ENCODE measurements at places on chromosomes 12 and 14. TPM values are rescaled to one million over a fixed set of nuclear protein-coding genes. Genes with fewer than 3 reads are reported as not detected.

KLRG1 gene
- total RNA-seq: 7.0 TPM

GRCh38 chr14:68135566-68135965 lies 316.0 kb downstream of the RAD51B start:
- no peak for DNase-seq
- H3K4me3 ChIP-seq: no peak overlapping the region
- no peak overlapping the region for H3K27ac ChIP-seq
- H3K27me3 ChIP-seq: no peaks in the 10 kb centered on the region
- peaks cover 52% of the 10 kb centered on the region for H3K4me1 ChIP-seq

GRIP1 gene
- 38.4 TPM for total RNA-seq

GRCh38 chr12:105570944-105571343 lies 240.5 kb downstream of the C12orf75 start:
- no peak overlapping the region for H3K27ac ChIP-seq
- no peak for DNase-seq
- H3K4me1 ChIP-seq: no peaks in the 10 kb centered on the region
- no peaks in the 10 kb centered on the region for H3K27me3 ChIP-seq
- H3K36me3 ChIP-seq: no peaks in the 10 kb centered on the region

DNA sequence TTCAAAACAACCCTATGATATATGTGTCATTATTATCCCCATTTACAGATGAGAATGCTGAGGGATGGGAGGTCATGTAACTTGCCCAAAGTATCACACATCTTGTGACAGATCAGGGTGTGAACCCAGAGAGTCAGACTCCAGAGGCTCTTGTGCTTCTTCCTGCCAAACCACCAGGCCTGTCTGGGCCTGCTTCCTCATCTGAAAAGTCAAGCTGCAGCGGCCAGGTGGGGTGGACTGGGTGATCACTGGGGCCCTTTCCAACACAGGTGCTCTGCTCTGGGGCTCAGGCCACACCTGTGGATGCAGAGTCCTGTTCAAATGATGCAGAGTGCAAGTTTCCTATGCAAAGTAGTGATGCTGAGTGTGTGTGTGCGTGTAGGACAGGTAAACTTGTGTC lies 26.7 kb downstream of the TSPAN11 start:
- H3K36me3 ChIP-seq: peaks cover 14% of the 10 kb centered on the region
- H3K27me3 ChIP-seq: no peaks in the 10 kb centered on the region
- DNase-seq: no peak
- no peak overlapping the region for H3K4me3 ChIP-seq

DNA sequence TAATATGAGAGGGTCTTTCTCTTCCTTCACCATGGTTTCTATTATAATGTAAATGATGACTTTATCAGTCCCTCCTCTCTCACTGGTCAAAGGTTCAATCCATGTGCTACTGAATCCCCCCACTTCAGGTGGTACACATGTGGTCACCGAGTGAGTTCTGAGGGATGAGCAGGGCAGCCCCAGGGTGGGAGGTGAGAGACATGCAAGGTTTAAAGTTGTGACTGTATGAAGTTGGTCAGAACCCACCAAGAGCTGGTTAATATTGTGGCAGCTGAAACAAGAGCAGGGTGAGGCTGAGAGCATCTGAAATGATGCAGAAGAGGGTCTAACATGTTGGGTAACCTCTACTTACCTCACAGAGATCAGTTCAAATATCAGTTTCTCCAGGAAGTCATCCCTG lies 444.7 kb upstream of the FBXO33 start:
- no peak for DNase-seq
- H3K4me1 ChIP-seq: peaks cover 12% of the 10 kb centered on the region
- H3K36me3 ChIP-seq: no peaks in the 10 kb centered on the region
- H3K4me3 ChIP-seq: no peak overlapping the region
- peak overlapping the region; percentile 52 for H3K27ac ChIP-seq
- H3K27me3 ChIP-seq: no peaks in the 10 kb centered on the region

DNA sequence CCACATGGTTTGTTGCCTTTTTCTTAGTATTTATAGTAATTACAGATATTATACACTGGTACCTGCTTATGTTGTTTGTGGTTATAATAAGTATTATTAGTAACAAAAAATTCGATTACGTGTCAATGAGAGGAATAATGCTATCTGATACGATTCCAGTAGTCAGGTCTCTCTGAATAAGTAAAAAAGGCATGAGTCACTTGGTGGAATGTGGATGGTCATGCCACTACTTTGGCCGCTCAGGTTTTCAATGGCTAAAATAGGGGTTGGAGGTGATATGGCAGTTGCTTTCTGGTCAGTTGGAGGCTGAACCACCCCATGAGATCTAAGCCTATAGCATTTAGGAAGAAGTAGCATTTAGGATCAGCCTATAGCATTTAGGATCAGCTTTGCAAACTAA lies 255.9 kb downstream of the NPAS3 start:
- no peak overlapping the region for H3K4me3 ChIP-seq
- H3K27ac ChIP-seq: no peak overlapping the region
- H3K36me3 ChIP-seq: peaks cover 6% of the 10 kb centered on the region
- H3K27me3 ChIP-seq: no peaks in the 10 kb centered on the region
- H3K4me1 ChIP-seq: no peaks in the 10 kb centered on the region

VDR gene
- not detected for total RNA-seq

GRCh38 chr12:25745281-25745680 lies 192.2 kb upstream of the LMNTD1 start:
- peaks cover 27% of the 10 kb centered on the region for H3K4me1 ChIP-seq
- no peaks in the 10 kb centered on the region for H3K27me3 ChIP-seq
- DNase-seq: no peak
- H3K27ac ChIP-seq: peak overlapping the region; percentile 93
- no peak overlapping the region for H3K4me3 ChIP-seq
- H3K36me3 ChIP-seq: no peaks in the 10 kb centered on the region

DNA sequence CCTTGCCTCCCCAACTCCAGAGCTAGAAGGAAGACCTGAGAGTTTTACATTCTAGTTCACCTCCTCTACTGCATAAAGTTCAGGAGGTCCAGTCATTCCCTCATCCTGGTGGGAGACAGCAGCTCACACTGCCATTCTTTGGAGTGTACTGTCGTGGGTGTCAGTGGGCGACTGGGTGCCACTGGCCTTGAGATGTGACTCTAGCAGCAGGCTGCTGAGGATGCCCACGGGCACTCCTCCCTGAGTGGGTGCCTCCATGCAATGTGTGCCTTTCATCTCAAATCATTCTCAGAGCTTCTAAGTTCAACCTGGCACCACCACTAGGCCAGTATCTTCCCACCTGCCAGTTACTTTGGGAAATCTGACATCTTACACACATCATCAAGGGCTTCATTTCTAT lies 12.5 kb downstream of the RFX4 start:
- H3K27ac ChIP-seq: no peak overlapping the region
- H3K27me3 ChIP-seq: no peaks in the 10 kb centered on the region
- peaks cover 4% of the 10 kb centered on the region for H3K36me3 ChIP-seq
- H3K4me3 ChIP-seq: no peak overlapping the region

DNA sequence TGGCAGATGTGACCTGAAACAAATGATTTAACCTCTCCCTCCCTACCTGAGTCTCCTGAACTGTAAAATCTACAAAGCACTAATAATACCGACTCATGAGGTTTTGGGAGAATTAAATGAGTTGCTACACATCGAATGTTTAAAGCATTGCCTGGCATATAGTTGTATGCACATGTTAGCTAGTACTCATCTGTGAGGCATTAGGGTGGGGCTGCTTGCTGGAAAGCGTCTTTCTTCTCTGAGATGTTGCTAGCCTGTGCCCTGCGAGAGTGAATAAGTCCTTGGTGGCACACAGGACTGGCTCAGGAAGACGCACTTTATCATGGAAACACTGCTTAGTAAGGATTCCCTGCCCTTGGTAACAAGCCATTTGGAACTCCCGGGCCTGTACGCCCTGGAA lies 6.1 kb downstream of the RAPGEF3 start:
- no peaks in the 10 kb centered on the region for H3K36me3 ChIP-seq
- no peak overlapping the region for H3K4me3 ChIP-seq
- no peak for DNase-seq
- peaks cover 9% of the 10 kb centered on the region for H3K27me3 ChIP-seq
- peaks cover 24% of the 10 kb centered on the region for H3K4me1 ChIP-seq

DNA sequence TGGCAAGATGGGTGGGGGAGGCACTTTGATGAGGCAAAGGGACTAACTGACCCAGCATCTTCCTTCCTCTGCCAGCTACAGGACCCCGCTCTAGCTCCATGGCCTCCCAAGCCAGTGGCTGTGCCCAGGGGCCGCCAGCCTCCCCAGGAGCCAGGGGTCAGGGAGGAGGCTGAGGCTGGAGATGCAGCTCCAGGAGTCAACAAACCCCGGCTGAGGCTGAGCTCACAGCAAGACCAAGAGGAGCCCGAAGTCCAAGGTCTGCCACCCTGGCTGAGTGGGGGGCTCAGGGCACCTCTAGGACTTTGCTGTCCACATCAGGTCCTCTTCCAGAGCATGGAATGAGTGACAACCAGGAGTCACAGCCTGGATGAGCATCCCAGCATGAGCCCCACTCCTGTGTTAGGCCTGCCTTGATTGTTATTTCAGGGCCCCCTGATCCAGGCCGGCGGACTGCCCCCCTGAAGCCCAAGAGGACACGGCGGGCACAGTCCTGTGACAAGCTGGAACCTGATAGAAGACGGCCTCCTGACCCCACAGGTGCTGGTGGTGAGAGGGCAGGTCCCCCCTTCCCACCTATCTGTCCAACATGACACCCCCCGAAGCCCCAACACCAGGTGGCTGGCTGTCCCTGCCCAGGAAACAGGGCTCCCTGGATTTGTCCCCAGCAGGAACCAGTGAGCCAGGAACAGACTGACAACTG lies 2.5 kb upstream of the CPNE6 start:
- H3K27me3 ChIP-seq: peaks cover 7% of the 10 kb centered on the region
- no peaks in the 10 kb centered on the region for H3K36me3 ChIP-seq
- DNase-seq: no peak

GRCh38 chr12:113159937-113160336 lies 10.4 kb downstream of the CFAP73 start:
- H3K36me3 ChIP-seq: peaks cover 6% of the 10 kb centered on the region
- H3K4me1 ChIP-seq: peaks cover 13% of the 10 kb centered on the region
- H3K4me3 ChIP-seq: no peak overlapping the region
- no peak for DNase-seq

BCL7A gene
- total RNA-seq: 57.4 TPM

DNA sequence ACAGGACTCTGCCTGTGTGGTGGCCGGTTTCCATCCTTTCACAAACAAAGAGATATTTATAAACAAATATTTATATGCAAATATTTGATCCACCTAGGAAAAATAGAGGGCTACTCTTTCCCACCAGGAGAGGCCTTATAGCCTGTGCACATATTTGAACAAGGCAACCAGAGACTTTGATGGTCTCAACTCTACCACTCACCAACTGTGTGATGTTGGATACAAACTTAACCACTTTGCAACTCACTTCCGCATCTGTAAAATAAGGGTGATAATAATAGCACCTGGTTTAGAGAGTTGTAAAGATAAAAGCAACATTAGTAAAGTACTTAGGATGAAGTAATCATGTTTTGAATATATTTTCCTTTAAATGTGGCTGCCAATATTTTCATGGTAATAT lies 1.5 kb upstream of the CLEC12A start:
- H3K27ac ChIP-seq: no peak overlapping the region
- H3K4me1 ChIP-seq: no peaks in the 10 kb centered on the region

ADGRD1 gene
- total RNA-seq: 0.73 TPM

DNA sequence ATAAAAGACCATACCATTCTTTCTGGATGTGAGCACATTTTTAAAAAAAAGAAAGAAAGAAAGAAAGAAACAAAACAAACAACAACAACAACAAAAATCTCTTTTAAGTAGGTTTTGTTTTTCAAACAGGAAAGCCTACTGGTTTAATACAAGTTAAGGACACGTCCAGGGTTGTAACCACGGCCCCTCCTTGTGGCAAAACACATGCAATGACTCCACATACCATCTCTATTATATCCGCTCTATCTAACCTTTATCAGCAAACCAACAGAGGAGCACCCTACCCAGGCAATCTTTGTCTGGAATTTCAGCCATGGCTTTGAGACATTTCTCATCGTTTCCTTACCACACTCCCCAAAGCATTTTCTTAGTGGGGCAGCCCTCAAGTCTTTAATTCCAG lies 360.5 kb upstream of the TMPO start:
- no peak overlapping the region for H3K27ac ChIP-seq
- H3K4me1 ChIP-seq: peaks cover 30% of the 10 kb centered on the region
- no peaks in the 10 kb centered on the region for H3K36me3 ChIP-seq
- no peak overlapping the region for H3K4me3 ChIP-seq

GRCh38 chr14:102500158-102500662 lies 9.4 kb downstream of the ANKRD9 start:
- no peak overlapping the region for H3K4me3 ChIP-seq
- no peaks in the 10 kb centered on the region for H3K27me3 ChIP-seq
- H3K27ac ChIP-seq: peak overlapping the region; percentile 27
- no peak for DNase-seq
- H3K4me1 ChIP-seq: peaks cover 6% of the 10 kb centered on the region

DNA sequence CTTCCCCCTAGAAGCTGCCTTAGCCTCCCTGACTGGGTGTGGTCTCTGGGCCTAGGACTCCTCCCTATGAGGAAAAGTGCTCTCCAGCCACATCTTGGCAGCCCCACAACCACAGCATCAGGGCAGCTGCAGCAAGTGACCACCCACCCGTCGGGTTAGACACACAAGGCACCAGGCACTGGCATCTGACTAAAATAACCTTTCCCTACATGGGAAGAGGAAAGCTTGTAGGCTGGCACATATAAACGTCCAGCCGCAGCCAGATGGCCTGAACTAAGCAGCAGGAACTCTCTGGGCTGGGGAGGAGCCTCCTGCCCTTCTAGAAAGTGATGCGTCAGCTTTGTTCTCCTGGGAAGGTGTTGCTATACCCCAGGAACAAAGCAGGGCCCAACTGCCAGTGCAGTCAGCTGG lies 328.7 kb downstream of the DPF3 start:
- no peak overlapping the region for H3K27ac ChIP-seq
- peaks cover 6% of the 10 kb centered on the region for H3K4me1 ChIP-seq
- no peaks in the 10 kb centered on the region for H3K27me3 ChIP-seq
- no peak for DNase-seq
- no peaks in the 10 kb centered on the region for H3K36me3 ChIP-seq

- no peak overlapping the region for H3K4me3 ChIP-seq
- H3K36me3 ChIP-seq: peaks cover 27% of the 10 kb centered on the region
- H3K27ac ChIP-seq: no peak overlapping the region
- no peaks in the 10 kb centered on the region for H3K27me3 ChIP-seq
- no peak for DNase-seq
These were observed 56.8 kb downstream of the CDK17 start for GRCh38 chr12:96343347-96343954.

FGFR1OP2 gene
- total RNA-seq: 43.2 TPM

- no peaks in the 10 kb centered on the region for H3K36me3 ChIP-seq
- no peak overlapping the region for H3K27ac ChIP-seq
- H3K4me1 ChIP-seq: peaks cover 32% of the 10 kb centered on the region
These were observed 45.5 kb upstream of the PTPRR start for GRCh38 chr12:70966046-70966445.

DNA sequence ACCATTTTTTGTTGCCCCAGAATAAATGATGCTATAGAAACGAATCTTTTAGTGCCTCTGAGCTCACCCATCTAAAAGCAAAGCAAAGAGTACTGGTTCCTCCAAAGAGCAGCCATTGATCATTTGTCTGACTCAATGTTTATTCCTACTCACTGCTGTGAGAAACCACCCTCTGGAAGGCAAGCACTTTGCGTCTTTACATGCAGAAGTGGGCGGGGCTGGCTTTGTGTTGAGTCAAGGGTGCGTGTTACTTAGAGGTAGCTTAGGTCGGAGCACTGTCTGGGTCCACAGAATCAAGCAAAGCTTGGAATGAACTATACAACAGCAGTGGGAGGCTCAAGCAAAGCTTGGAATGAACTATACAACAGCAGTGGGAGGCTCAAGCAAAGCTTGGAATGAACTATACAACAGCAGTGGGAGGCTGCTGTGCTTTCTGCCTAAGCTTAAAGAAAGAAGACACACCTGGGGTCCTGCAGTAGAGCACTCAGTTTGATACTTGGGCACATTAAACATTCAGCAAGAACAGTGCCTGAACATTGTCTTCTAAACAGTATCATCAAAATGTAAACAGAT lies 77.2 kb upstream of the PRICKLE1 start:
- DNase-seq: no peak
- no peaks in the 10 kb centered on the region for H3K27me3 ChIP-seq
- no peak overlapping the region for H3K27ac ChIP-seq
- no peak overlapping the region for H3K4me3 ChIP-seq
- H3K4me1 ChIP-seq: peaks cover 8% of the 10 kb centered on the region
